Stimulated activated CD4-positive, alpha-beta T cell treated with anti-CD3 and anti-CD28 coated beads, Interleukin-15, amount 100 ng/mL, for 1 hour (primary cell): ENCODE measurements at places on chromosomes 2 and 18.

DNA sequence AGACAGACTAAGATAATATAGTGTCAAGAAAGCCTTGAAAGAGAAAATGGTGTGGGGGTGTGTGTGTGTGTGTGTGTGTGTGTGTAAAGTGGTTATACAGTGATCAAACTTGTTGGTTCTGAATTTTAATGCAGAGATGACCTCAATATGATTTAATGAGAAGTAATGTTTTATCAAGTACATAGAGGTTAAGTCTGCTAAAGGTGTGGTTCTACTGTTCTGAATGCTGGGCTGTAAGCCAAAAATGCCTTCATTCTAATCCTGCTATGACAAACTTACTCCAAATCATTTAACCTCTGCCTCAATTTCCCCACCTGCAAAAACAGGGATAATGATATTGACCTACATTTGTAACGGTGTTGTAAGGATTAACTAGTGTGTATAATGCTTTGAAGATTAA, 87.9 kb downstream of the WDPCP start:
- DNase-seq, result no peak

- DNase-seq, result no peak
These were observed 947.0 kb upstream of the CDH2 start for GRCh38 chr18:29123706-29124530.

- DNase-seq, result no peak
These were observed 73.1 kb downstream of the ACKR3 start for GRCh38 chr2:236642584-236643291.

GRCh38 chr18:27778441-27778840, 398.5 kb downstream of the CDH2 start:
- DNase-seq, result no peak

- no peak for DNase-seq
These were observed 995.2 kb upstream of the CDH2 start for GRCh38 chr18:29171892-29172755.

DNA sequence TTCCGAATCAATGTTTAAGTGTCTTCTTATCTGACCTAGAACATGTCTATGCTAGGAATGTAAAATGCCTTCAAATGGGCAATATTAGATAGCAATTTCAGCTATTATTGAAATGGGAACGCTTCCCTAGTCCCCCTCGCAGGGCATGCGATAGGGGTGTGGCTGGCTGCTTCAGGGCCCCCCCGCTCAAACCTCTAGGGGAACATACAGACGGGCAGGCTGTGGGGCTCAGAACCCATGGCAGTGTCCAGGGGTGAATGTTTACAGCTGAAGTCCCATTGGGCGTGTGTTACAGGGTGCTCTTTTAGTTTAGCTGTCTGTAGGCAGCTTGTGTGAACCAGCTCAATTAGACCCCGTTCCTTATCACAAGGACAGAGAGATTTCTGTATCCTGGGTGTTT, 315.9 kb downstream of the DSEL start:
- no peak for DNase-seq

DNA sequence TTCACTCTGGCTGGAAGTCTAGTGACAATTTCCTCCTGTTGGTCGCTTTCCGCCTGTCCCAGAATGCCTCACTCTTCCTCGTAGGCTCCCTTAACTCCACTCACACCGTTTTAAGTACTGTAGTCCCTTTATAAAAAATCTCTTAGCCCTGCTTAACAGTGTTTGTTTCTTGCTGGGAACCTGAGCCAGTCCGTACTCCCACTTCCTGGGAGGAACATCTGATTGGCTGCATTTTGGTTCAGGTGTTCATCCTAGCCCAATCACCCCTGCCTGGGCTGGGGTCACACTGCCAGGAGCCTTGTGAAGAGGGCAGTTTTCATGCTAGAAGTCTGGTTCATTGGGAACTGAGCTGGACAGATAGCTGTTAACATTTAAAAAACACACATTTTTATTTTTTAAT, 25.6 kb upstream of the TOGARAM2 start:
- DNase-seq, result no peak

GRCh38 chr2:88673363-88673762, 18.1 kb upstream of the RPIA start:
- no peak for DNase-seq

DNA sequence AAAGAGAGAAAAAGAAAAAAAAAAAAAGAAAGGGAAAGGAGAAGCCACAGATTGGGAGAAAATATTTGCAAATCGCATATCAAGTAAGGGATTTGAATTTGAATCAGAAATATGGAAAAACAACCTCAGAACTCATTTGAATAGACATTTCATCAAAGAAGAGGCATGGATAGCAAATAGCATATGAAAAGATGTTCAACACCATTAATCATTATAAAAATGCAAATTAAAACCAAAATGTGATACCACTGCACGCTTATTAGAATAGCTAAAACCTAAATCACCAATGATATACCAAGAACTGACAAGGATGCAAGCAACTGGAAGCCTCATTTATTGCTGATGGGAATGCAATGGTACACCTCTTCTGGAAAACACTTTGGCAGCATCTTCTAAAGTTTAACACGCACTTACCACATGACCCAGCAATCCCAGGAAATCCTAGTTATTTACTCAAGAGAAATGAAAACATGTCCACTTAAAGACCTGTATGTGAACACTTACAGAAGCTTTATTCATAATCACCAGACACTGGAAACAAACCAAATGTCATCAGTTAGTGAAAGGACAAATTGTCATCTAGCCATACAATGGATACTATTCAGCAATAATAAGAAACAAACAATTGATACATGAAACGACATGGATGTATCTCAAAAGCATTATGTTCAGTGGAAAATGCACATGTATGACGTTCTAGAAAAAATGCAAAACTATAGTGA, 10.3 kb downstream of the DNER start:
- DNase-seq, result no peak

DNA sequence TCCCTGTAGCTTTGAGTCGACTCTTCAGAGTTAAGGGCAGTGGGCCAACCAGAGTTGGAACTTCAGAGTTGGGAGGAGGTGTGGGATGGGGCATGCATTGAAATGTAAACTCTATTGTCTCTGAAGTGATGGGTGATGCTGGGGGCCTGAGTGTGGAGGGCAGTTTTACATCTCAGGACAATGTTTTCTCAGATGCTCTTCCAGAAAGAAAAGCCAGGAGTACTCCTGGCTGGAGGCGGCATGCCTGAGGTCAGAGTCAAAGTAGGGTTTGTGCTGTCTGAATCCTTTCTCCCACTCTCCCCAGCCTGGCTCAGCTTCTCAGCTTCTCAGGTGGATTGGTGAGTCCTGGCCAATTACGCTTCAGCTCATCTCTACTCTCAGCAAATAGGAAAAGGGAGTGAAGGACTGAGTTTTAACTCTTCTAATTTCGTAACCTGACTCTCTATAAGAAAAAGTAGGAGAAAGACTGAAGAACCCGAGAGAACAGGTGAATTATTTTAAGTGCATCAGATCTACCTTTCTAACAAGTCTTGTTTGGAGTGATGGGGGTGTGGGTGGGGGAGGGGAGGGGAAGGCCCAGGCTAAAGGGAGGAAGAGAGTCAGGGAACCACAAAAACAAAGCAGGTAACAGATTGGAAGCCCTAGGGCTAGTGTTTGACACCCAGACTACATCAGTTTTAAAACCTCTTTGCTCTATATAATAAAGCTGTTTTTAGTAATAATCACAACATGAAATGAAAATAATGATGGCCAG, 107.5 kb upstream of the PELI1 start:
- DNase-seq, result no peak

- no peak for DNase-seq
These were observed 162.7 kb downstream of the MYO3B start for GRCh38 chr2:170340693-170341068.
